ENCODE measurements at places on chromosomes 6 and 20.
A peak's percentile ranks its signal among the peaks of the same experiment; 100 is the strongest.

DNA sequence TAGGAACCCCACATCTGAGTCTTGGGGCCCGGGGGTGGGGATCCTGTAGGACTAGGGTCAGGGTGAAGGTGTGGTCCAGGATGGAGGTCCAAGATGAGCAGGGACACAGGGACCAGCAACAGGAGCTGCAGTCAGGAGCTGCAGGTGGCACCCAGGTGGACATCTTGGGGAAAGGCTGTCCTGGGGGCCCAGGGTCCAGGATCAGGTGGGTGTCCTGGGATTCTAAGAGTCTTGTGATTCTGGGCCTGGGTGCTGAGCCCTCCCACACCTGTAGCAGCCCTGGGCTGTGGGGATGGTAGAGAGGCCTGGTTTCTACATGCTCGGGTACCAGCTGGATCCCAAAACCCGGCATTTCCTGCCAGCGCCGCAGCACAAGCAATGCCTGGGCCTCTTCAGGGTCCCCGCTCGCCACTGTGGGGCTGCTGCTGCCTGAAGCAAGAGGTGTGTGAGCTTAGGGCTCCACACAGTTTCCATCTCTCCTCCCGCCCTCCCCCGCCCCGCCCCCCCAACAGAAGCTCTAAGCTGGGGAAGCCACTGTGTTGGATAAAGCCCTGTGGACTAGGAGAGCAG is 20.7 kb downstream of the ERGIC3 start:
- DNase-seq = no peak

- peak; percentile 34 for DNase-seq
Measured at GRCh38 chr6:110814102-110815014, 911 bp downstream of the CDK19 start.

- no peak for DNase-seq
Measured at GRCh38 chr6:169763308-169763707, 11.9 kb downstream of the ERMARD start.

- no peak for DNase-seq
Measured at GRCh38 chr20:62191781-62192559, 9.1 kb downstream of the MTG2 start.

GRCh38 chr20:56328861-56329260 is 29.9 kb upstream of the FAM210B start:
- no peak for DNase-seq

DNA sequence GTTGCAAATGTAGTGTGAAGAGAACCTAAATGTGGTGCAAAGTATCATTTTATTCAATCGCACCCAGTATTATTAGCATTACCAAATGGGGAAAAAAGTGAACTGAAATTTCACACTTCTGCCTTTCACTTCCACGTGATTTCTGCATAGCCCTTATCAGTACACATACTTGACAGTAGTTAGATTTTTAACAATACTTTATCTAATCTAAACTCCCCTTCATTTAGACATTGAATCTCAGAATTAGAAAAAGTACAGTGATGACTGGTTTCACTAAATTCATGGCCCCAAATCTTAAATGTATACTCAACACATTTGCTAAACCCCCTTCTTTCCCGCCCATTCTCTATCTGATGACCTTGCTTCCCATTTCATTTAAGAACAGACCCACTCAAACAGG is 14.3 kb downstream of the STX7 start:
- DNase-seq = no peak

DNA sequence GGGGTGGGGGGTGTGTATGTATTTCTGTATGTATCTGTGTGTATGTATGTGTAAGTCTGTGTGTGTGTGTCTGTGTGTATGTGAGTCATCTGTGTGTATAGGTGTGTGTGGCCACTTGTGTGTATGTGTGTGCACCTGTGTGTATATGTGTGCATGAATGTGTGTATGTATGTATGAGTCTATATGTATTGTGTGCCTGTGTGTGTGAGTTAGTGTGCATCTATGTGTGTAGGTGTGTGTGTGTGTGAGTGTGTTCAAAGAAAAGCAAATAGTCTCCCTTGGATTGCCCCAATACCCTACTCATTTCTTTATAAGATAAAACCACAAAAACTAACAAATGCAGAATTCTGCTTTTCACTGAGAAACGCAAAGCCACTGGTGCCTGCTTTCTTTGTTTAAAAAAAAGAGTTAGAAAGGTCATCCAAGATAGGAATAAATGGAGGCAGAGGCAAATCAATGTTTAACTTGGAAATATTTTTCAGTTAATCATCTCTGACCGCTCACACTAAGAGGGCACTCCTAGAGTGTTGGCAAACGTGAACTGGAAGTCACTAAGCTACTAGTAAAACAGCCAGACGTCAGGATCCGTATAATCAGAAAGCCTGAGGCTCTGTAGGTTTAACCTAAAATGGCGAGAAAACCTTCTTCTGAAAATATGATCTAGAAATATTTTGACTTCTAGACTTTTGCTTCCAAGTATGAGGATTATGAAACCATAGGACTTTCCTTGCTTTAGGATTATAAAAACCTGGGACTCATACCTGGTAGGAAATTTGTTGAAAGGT is 37.4 kb upstream of the JAG1 start:
- no peak for DNase-seq

GRCh38 chr6:146355521-146356100 is 188.0 kb upstream of the RAB32 start:
- no peak for DNase-seq

GRCh38 chr6:36752886-36753506 is 55.4 kb downstream of the RAB44 start:
- DNase-seq = no peak

DNA sequence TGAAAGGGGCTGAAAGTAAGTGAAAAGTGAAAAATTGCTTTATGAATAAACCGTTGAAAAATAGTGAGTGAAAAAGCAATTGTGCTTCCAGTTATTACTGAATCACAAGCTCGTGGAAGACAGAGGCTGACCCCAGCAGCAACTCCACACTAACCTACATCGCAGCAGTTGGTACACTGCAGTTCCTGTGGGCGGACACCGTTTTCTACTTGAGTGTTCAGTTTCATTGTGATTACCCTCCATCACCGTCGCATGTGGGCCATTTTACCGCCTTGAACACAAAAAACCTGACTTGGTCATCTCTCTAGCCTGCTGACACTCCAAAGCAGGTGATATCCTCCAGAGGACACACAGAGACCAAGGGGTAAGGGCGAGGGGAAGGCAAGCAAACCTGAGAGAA is 28.4 kb downstream of the PRDM1 start:
- DNase-seq = peak; percentile 63

- no peak for DNase-seq
Measured at GRCh38 chr6:164294047-164294784, 879.7 kb downstream of the QKI start.

DNA sequence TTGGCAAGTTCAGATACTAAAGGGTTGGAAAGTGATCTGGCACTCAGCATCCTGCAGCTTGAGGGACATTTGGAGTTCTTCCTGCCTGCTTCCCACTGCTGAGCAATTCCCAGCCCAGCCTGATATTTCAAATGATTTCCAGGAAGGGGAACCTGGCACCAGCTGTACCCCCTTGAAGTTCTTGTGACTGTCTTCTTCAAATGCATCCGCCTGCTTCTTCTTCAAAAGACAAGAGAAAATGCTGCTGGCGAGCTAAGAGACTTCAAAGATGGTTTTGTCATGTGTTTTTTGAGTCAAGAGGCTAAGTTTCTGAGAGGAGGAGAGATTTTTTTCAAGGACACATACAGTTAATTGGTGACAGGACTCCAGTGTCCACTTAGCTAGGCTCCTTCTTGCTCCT is 42.6 kb upstream of the B4GALT5 start:
- DNase-seq = no peak

DNA sequence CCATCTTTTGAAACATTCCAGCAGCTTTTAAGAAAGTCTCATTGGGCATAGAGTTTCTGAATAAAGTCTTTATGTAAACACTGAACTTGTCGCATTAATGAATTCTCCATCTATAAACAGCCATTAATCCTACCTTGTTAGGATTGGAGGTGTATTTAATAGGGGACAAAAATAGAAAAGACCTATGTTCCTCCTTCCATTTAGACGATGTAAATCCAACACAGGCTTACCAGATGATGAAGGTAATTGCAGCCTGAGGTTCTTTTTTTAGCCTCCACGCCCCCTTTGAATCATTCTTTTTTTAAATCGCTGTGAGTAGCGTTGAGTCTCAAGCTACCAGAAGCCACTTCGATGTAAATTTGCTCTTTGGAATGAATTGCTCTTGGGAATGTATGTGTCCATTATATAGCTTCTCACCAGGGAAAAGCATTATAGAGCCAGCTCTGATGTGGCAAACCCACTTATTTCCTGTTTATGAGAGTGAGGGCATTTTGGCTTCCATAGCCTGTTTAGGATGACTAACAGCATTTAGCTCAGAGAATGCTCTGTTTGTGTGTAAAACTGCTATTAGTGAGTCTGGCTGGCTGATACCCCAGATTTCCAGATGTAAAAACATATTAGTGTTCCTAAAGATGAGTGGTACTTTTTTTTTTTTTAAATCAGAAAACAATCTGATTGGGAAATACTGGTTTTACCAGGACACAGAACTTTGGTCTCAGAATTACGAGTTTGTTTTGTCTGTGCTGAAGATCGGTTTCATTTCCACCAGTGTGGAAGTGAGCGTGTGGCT is 74.9 kb upstream of the CLDN20 start:
- peak; percentile 37 for DNase-seq

GRCh38 chr6:28248916-28249315 is 3.2 kb downstream of the ZKSCAN4 start:
- no peak for DNase-seq

GRCh38 chr6:120648713-120649112 is 685.6 kb downstream of the TBC1D32 start:
- DNase-seq = no peak

GRCh38 chr6:104207635-104208034 is 652.1 kb downstream of the HACE1 start:
- no peak for DNase-seq

DNA sequence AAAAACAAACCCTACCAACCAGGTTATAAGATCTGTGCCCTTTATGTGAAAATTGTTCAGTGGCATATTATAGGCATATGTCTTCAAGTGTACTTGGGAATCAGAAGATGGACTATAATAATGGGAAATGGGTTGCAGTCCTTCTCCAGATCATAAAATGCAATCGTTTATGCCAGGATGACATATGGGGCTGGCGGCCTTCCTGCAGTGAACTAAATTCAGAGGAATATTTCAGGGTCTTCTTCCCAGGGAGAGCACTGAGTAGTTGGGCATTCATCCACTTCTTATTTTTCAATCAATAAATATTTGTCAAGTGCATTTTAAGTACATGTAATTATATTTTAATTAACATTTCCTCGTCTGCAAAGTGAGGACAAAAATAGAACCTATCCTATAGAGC is 176.2 kb upstream of the CNR1 start:
- no peak for DNase-seq

GRCh38 chr20:48102931-48103660 is 317.8 kb upstream of the SULF2 start:
- DNase-seq = no peak

DNA sequence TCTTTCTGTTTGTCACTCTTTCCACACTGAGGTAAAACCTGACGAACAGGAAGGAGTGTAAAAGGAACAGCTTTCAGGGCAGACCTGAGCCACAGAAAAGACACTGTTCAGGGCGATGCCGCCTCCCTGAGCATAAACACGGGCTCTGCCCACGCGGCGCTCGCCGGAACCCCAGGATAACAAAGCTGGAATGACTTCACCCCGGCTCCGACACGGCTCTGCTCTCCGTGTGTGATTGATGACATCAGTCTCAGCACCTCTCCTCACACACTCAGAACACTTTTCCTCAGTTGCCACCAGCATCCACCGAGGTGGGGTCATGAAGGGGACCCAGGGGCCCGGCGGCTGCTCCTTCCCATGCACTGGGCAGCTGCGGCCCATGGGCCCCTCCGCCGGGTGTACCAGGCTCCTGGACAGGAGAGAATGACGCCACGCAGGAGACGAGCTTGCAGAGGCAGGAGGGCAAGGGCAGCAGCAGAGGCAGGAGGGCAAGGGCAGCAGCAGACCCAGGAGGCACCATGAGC is 43.6 kb downstream of the DLL1 start:
- DNase-seq = no peak

GRCh38 chr20:58982406-58983114 is 1.5 kb downstream of the NELFCD start:
- DNase-seq = peak; percentile 44

DNA sequence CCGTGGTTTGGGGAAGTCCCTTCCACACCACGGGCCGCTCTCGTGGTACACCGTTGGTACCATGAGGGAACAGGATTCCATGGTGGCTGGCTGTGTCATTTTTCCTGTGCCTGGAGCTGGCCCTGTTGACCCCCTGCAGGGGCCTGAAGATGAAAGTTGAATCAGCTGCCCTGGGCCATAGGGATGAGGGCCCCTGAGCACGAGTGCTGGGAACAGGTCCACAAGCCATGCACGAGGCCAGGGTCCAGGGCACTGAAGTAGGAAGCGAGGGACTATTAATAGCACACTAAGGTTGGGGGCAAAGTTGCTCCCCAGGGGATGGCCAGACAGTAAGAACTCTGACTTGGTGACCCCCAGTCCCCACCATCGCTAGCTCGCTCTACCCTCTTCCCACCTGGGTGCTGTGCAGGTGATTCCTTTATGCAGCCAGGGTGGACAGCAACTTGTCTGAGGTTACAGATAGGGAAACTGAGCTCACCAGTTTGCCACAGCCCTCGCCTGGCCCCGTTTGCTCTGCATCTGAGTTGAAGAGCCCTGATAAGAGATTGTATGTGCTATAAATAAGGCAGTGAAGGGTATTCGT is 46.6 kb downstream of the SLC13A3 start:
- no peak for DNase-seq

DNA sequence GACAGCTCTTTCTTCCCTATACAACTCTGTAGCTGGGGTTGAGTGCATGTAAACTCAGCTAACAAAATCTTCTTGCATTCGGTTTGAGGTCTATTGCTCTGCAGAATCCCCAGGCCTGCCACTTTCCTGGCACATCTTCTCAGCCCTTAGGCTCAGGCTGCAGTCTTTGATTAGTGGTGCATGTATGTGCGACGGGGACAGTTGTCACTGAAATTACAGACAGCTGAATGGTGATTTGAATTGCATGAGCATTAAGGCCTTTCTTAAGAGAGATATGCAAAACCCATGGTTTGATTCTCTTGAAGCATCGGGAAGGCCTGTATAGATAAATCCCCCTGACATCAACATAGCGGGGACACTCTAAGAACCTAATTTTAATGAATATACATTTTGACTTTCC is 222.8 kb downstream of the CDH26 start:
- DNase-seq = no peak

- DNase-seq = no peak
Measured at GRCh38 chr20:51315390-51315789, 227.1 kb downstream of the NFATC2 start.

GRCh38 chr20:33704197-33704924 is 15.7 kb downstream of the PXMP4 start:
- no peak for DNase-seq

DNA sequence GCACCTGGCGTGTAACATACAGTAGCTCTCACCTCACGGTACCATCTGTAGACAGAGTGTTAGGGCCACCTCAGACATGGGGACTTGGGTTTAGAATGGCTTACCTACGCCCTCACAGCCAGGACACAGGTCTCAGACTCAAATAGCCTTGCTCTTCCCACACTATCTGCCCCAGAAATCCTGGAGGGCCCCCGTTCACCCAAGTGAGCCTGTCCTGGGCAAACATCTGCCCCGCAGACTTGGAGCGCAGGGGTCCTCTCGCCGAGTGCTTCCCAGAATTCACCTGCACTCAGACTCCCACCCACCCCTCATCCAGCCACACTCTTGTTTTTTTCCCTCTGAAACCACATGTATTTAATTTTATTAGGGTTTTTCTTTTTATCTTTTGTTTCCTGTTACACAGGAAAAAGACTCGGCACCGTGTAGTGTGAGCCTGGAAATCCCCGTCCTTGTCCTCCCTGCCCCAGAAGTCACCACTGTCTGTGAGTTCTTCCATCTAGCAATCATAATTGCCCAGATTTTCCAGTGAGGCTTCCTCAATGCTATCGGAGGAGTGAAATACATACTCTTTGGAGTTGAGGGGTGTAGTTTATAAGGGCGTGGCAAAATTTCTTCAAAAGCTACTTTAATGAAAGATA is 17.1 kb upstream of the MAP1LC3A start:
- peak; percentile 41 for DNase-seq

All from CD4-positive, alpha-beta T cell treated with Interleukin-15 for 4 hours (primary cell).